ENCODE measurements at places on chromosomes 11 and 22. TPM values are rescaled to one million over a fixed set of nuclear protein-coding genes. Genes with fewer than 3 reads are reported as not detected.

The F2 gene
- not detected for total RNA-seq

The SCUBE2 gene
- 0.20 TPM for total RNA-seq

The CARD18 gene
- total RNA-seq = not detected

The HEPHL1 gene
- not detected for total RNA-seq

The APOA4 gene
- total RNA-seq = not detected

The FIBIN gene
- total RNA-seq = 12.5 TPM

The GUCY1A2 gene
- total RNA-seq = 8.2 TPM

The SCN4B gene
- total RNA-seq = not detected

The TEX54 gene
- not detected for total RNA-seq

The SCGB1C1 gene
- total RNA-seq = not detected

The TRIM49 gene
- total RNA-seq = not detected

The AIFM3 gene
- total RNA-seq = 0.73 TPM

The E2F8 gene
- 0.39 TPM for total RNA-seq

The MIAT gene
- 0.37 TPM for total RNA-seq

The TYR gene
- not detected for total RNA-seq

The UPK3A gene
- total RNA-seq = not detected

The OR5A1 gene
- total RNA-seq = not detected

The GPHA2 gene
- total RNA-seq = not detected

The PICALM gene
- total RNA-seq = 211 TPM

The SLC17A6 gene
- total RNA-seq = not detected

The OR52I2 gene
- not detected for total RNA-seq

The CHADL gene
- total RNA-seq = 0.37 TPM

The CASP5 gene
- not detected for total RNA-seq

The OR4D11 gene
- not detected for total RNA-seq

The OVOL1 gene
- not detected for total RNA-seq

The CATSPERZ gene
- not detected for total RNA-seq
